Cortex of kidney (tissue), 1 donor: ENCODE measurements at places on chromosomes 1 and 21.

DNA sequence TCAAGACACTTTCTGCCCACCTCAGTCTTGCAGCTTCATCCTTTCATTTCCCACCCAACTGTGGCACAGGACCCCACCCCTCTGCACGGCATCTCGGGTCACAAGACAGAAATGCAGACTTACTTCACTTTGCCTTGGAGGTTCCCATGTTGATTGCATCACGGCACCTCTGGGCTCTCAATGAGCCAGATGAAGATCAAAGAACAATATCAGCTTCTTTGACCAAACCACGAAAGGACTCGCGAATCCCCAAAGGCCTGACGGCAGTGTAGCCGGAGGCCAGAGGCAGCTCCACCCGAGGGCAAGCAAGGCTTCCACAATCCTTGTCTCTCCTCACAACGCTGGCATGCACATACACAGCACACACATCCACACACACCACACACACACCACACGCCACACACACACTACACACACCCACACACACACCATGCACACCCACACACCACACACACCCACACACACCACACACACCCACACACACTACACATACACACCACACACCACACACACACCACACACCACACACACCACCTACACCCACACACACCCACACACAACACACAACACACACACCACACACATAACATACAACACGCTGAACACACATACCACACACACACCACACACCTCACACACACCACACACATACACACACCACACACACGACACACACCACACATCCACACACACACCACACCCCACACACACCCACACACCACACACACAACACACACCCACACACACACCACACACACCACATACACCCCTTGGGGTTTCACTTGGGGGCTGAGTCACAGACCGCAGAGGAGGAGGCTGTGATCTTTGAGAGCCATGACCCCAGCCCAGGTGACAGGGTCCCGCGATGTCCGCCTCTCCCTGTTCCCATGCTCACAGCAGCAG lies 35.8 kb downstream of the UBASH3A start:
- DNase-seq: no peak

DNA sequence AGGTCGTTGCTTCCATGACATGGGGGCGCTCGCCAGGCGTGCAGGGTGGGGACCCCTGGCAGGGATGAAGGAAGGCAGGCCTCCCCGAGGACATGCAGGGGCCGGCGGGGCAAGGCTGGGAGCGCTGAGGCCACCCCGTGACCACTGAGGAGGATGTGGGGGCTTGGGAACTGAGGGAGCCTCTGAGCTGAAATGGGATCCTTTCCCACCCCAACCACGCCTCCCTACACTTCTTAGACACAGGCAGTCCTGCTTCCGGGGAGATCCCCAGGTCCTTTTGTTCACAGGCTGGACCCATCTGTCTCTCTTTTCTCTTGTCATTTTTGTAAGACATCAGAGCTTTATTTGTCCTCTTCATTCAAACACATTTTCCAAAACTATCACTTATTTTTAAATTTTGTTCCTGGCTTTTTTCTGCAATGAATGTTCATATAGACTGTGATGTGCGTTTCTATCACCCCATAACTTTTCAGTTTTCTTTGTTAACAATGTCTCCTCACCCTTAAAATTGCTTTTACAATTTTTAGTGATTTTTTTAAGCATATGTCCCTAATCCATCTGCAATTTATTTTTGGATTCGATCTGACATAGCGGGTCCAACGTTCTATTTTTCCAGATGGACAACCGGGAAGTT lies 156.7 kb upstream of the BACE2 start:
- DNase-seq: no peak

DNA sequence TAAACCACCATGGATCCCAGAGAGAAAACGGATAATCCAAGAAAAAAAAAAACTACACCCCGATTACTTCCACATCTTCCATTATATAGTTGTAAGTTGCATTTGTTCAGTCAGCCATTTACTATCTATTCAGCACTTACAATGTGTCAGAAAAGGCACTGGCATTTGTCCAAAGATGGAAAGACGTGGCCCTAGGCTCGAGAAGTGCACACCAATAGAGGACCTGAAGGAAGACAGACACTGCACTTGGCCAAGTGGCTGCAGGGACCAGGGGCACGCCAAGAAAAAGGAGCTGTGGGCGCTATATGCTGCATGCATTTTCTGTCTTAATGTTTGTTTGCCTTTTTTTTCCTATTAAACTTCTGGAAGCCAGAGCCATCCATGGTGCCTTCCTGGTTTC lies 45.2 kb upstream of the LYST start:
- DNase-seq: no peak

GRCh38 chr21:29176471-29177120 lies 46.2 kb downstream of the MAP3K7CL start:
- DNase-seq: no peak

GRCh38 chr1:202852163-202852904 lies 36.6 kb downstream of the RABIF start:
- DNase-seq: no peak

DNA sequence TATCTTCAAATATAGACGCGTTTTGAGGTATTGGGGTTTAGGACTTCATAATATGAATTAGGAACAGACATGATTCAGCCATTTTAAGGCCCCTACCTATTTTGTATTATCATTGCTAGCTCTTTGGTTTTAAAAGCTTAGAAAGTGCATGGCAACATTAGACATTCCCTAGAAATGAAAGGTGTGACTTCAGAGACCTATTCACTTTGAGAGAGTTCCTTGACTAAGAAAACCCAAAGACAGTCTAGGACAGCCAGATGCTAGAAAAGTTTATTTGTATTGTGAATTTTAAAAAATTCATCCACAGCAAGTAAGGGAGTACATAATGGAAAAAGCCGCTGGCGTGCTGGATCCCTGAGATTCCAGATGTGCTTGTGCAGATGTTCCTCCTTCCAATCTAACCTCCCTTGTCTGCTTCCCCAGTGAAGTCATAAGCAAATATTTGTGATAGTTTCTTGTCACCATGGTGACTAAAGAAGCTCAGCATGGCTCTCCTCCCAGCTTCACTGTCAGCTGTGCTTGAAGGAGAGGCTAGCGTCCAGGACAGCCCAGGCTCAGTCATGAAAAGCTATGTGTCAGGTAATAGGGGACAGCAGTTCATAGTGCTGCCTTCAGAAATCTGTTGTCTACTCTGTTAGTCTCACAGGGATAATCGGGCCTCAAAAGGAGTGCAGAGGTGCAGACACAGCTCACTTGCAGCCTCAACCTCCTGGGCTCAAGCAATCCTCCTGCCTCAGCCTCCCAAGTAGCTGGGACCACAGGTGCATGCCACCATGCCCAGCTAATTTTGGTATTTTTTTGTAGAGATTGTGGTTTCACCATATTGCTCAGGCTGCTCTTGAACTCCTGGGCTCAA lies 34.8 kb downstream of the KPNA6 start:
- no peak for DNase-seq

- no peak for DNase-seq
Observed at GRCh38 chr1:231604276-231604621, 22.3 kb upstream of the DISC1 start.

DNA sequence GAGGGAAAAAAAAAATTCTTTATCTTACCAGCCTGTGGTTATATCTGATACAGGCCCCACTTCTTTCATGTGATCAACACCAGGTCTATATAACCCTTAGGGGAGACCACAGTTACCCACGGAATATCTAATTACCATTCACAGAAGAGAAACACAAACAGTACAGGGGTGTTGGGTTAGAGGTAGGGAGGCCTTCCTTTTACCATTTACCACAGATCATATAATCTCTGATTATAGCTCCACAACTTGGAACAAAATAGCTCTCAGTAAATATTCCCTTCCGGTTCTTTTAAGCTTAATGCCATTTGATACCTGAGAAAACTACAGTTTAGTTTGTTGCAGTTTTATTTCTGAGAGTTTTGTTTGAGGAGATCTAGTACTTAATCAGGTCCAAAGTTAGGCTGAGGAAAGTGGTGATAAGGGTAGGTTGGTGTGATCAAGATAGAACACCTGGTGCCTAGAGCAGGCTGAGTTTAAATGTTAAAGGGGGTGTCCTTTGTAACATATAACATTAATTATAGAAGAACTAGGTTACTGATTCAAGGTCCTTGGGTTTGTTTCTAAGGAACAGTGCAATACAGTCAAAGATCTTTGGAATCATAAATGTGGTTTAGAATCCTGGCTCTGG lies 14.1 kb downstream of the EPB41 start:
- DNase-seq: no peak

DNA sequence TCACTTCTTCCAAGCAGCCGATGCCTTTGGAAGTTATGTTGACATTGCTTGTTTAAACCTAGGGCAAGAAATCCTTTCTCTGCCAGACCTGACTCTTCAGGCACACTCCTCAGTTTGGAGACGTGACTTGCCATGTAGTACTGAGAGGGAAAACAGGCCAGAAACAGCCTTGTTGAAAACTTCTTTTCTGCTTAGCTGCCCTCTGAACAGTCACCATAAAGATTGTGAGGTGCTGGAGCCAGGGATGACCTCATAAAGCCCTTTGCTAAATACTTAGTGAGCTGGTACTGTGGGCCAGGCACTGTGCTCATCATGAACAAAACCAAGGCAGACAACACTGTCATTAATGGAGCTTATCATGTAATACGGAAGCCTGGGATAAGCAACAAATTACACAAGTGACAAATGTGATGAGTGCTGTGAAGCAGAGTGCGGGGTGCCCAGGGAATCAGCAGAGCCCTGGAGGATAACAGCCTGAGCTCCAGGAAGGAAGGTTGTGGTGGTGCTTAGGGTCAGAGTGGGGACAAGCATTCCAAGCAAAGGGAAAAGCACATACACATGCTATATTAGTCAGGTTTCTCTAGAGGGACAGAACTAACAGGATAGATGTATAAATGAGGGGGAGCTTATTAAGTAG lies 42.4 kb downstream of the MTARC1 start:
- DNase-seq: no peak

GRCh38 chr1:227939791-227940771 lies 7.7 kb downstream of the WNT9A start:
- DNase-seq: no peak

GRCh38 chr1:109304226-109304920 lies 2.4 kb downstream of the MYBPHL start:
- no peak for DNase-seq

DNA sequence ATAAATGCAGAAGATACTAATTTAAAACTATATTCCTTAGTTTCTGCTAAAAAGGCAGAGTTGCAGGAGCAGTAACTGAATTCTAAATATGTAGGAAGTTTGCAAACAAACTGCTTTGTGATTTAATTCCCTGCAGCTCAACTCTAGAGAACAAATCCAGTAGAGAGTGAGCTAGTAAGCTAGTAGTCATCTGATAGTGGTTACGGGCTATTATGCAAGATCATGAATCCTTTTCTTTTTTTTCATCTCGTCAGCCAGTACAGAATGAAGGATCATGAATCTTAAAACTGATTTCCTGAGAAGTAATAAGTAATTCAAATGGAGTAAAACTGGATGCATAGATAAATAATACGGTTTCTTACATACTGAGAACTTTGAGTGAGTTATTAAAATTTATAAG lies 3.3 kb downstream of the DPH5 start:
- no peak for DNase-seq

- no peak for DNase-seq
Observed at GRCh38 chr1:158806916-158807536, 24.1 kb upstream of the MNDA start.

- DNase-seq: no peak
Observed at GRCh38 chr1:10217748-10218441, 7.5 kb downstream of the KIF1B start.

GRCh38 chr1:205069371-205070125 lies 14.7 kb downstream of the TMEM81 start:
- DNase-seq: no peak

DNA sequence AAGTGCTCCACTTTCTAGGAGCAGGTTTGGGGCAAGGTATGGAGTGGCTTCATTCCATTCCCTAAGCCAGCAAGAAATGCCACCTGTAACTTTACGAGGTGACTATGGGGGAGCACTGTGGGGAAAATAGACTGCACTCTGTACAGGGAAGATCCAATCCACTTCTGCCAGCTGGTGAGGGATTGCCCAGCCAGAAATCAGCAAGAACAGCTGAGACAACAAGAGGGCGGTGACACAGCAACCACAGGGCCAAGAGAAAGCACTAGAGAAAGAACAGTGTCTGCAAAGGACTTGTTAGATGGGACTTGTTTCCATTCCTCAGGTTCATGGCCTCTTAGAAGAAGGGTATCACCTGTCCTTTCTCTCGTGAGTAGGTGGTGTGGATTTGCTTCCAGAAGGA lies 19.6 kb downstream of the CAPN8 start:
- DNase-seq: no peak

DNA sequence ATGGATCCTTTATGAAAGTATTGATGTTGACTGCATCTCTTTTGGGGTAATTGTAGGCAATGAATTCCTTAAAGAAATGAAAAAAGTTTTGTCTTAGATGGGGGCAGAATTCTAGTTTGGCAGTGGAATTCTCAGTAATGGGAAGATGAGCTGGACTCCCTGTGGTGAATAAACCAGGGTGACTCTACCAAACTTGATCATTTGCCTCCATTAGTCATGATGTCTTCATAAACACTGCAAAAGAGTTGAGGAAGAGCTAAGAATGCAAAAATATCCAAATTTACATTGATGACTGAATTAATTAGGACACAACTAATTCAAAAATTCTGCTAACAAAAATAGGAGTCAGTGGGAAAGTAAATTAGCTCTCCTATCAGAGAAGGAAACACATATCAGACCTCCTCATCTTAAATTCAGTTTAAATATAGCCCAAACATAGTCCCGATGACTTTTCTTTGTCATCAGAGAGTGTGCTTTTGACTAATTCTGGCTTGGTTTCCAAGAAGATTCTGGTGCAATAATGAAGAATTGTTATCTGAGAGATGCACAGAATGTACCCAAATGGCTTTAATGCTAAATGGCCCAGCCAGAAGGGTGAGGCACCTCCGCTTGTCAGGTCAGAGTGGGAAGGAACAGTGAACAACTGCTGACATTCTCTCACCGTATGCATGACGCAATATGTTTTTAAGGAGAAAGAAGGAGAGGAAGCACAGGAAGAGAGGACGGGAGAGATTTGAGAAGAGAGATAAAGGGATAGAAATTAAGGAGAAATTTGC lies 525.1 kb downstream of the LMO4 start:
- no peak for DNase-seq

DNA sequence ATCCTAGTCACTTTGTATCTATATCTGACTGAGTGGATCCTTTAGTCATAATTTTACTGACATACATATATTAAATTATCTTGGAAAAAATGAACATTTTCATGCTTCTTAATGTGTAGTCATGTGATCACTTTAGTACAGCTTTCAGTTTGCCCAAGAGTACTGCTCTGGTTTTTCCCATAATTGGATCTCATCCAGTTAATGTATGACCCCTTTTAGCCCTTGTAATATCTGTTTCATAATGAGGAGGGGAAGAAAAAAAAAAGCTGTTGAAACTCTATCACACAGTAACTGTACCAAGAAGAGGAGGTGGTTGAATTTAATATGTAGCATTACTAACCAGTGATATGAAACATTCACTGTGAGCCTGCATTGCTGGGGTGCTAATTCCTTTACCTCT lies 328.7 kb downstream of the PTPRC start:
- DNase-seq: no peak

GRCh38 chr1:3247521-3248121 lies 178.6 kb downstream of the PRDM16 start:
- no peak for DNase-seq

GRCh38 chr1:246306415-246307037 lies 200.6 kb downstream of the SMYD3 start:
- DNase-seq: no peak

- DNase-seq: no peak
Observed at GRCh38 chr1:4086085-4086850, 186.2 kb upstream of the C1orf174 start.

- no peak for DNase-seq
Observed at GRCh38 chr1:154863315-154864174, 6.5 kb downstream of the KCNN3 start.
